ENCODE measurements at places on chromosomes 12 and 14.
A peak's percentile ranks its signal among the peaks of the same experiment; 100 is the strongest.

GRCh38 chr14:75979648-75980565, 1.9 kb downstream of the TGFB3 start:
- DNase-seq: no peak

- no peak for DNase-seq
Observed at GRCh38 chr12:75714462-75715322, 203.3 kb upstream of the KRR1 start.

DNA sequence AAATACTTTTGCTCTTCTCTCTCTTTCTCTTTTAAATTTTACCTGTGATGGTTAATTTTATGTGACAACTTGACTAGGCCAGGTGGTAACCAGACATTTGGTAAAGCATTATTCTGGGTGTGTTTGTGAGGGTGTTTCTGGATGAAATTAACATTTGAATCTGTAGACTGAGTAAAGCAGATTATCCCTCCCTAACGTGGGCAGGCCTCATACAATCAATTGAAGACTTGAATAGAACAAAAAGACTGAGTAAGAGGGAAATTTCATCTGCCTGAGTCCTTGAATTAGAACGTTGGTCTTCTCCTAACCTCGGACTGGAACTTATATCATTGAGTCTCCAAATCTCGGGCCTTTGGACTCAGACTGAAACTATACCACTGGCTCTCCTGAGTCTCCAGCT, 182.1 kb downstream of the NELL2 start:
- DNase-seq: no peak

DNA sequence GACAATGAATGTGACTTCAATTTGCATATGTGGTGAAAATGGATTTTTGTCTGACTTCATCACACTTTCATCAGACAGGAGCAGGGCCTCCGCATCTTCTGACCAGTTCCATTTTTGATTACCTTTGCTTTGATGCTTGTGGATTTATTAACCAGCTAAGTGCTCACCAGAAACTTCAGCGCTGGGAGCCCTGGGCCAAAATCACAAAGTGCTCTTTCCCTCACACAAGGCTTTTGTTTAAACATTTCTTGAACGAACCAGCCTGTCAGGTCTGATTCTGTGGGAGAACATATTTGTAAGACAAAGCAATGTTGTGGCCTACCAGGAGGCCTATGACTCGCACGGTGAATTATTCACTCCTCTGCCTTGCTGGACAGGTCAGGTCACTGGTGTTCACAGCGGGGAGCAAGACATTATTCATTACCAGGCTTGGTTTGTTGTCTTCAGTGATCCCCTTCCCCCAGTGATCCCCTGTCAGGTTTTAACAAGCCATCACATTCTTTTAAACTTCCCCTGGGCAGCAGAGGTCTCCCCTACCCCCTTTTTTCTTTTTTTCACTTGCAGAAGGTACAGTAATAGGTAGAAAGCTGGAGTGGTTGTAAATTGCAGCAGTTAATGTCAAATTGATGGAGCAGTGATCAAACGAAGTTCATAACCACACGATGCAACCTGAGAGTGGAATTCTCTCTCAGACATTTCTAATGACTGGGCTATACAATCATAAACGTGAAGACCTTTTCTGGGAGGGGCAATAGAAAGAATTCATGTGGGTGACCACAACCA, 167.5 kb upstream of the PRICKLE1 start:
- peak; percentile 76 for DNase-seq

DNA sequence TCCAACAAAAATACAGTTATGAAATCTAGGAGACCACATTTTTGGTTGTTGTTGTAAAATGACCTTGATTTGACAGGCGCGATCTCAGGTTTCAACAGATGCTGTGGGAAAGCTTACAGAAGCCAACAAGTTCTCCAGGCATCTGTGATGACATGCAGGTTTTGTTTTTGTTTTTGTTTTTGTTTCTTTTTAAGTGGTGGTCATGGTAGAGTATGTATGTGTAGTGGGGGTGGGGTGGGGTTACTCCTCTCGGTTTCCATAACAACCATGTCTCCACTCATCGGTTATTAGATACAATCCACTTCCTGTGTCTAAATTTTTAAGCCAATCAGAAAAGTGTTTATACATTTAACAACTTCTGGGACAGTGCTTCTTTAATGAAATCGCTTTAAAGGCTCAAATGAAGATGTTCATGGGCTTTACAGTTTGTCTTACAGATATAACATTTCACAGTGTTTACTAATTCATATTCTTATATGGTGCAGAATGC, 199.9 kb upstream of the FOXN3 start:
- DNase-seq: peak; percentile 57

GRCh38 chr12:54270345-54270744, 9.6 kb downstream of the CBX5 start:
- no peak for DNase-seq

DNA sequence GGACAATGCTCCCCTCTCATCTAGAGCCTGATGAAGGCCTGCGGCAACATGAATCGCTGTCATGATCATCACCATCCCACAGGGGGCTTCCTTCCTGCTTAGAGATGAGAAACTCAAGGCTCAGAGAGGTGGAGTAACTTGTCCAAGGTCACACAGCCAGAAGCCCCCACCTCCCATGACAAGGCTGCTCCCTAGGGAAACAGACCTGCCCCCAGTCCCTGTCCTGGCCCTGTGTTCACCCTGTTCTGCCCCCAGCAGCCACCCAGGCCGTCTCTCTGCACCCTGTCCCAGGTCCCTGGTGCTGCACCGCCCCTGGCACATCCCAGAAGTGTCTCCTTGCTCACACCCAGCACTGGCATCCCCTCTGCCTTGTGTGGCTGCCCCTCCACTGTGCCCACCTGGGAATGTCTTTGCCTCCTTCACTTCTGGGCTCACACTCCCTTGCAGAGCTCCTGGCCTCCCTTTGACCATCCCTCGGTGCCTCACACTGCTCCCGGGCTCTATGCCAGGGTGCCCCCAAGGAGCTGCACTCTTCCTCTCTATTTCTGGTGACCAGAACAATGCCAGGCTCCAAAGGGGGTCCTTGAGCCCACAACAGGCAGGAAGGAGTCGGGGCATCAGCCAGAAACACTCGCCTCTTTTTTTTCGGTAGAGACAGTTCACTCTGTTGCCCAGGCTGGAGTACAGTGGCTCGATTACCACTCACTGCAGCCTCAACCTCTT, 70.5 kb downstream of the BCL11B start:
- DNase-seq: no peak

DNA sequence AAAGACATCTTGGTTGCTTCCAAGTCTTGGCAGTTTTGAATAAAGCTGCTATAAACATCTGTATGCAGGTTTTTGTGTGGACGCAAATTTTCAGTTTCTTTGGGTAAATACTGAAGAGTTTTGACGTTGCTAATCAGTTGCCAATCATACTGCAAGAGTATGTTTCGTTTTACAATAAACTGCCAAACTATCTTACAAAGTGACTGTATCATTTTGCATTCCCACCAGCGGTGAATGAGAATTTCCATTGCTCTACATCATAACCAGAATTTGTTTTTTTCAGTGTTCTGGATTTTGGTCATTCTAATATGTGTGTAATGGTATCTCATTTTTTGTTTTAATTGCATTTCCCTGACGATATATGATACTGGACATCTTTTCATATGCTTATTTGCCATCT, 190.8 kb upstream of the PARP11 start:
- DNase-seq: no peak
